NCI-H446 (cell line): ENCODE measurements at places on chromosomes 11 and 22.

DNA sequence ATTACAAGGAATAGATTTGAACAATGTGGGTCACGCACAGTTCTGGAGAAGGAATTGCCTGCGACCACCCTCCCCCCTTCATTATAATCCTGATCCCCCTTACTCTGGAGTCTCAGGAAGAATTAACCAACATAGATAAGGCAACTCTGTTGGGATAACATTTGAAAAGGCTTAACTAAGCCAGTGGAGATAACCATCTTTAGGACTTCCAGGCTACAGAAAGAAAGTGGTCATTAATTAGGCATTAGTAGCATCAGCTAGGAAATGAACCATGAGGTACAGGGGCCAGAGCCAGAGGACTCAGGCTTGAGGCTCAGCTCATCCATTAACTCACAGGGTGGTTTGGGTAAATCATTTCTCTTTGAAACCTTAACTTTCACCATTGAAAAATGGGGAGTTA lies 720.0 kb upstream of the API5 start:
- no peak for DNase-seq

GRCh38 chr11:15489281-15489680 lies 374.6 kb downstream of the INSC start:
- DNase-seq = no peak

DNA sequence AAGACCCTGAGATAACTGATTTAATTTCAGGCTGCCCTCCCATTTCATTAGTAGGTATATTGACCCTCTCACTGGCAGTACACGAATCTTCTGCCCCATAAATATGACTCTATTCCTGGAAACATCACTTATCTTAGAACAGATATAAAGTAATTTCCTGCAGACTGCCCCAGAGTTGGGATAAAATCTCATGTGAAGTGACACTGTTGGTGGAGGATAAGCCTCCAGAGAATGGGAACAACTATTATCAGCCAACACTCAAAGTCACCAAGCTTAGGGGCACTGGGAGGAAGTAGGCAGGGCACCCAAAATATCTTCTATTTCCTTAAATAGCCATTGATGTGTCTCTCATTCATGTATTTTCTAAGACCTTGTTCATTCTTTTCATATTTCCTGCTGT lies 8.2 kb downstream of the OR51B5 start:
- no peak for DNase-seq

DNA sequence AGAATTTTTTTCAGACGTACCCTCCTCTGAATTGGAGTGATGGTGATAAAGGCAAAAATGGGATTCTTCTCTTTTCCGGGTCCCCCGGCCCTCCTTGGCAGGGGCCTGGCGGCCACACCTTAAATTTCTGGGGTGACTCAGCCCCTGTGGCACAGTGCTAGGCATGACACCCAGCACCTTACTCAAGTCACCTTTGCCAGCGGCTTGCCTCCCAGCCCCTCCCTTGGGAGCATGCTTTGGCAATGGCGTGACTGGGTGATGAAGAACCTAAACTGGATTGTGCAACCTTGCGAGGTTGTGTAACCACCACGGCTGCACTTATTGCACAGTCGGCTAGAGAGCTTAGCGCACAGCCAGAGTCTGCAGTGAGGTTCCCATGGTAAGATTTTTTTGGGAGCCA lies 16.2 kb upstream of the LDLRAD3 start:
- no peak for DNase-seq

- no peak for DNase-seq
Observed at GRCh38 chr22:27799015-27799826, 2.3 kb downstream of the MN1 start.
